Stromal cell of bone marrow (primary cell): ENCODE measurements at places on chromosomes 2 and 18.

GRCh38 chr2:38557981-38558380 is 44.7 kb downstream of the HNRNPLL start:
- no peak for DNase-seq

DNA sequence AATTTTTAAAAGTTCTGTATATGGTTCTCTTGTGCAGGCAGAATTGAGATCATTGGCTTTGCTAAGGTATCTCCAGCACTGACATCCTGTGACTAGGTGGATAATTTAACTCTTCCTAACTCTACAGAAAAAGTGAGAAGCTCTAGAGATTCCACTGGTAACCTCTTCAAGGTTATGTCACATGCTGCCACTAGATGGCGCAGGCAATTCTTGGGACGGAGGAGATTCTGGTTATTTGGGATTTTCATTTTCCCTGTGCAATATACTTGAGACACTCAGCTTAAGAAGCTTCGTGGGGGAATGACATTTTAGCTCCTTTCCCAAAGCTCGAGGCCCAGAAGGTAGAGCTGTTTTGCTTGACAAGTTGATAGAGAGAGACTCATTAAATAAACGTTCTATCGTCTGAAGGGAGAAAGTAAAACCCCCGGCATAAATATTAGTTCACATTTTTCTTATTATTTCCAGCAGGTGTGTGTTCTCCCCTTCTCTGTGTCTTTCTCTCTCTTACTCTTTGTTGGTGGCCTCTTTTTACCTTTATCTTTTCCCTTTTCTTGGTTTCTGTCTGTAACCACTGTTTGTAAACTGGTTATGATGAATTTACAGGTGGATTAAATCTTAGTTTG is 26.6 kb upstream of the LANCL1 start:
- peak; percentile 39 for DNase-seq

DNA sequence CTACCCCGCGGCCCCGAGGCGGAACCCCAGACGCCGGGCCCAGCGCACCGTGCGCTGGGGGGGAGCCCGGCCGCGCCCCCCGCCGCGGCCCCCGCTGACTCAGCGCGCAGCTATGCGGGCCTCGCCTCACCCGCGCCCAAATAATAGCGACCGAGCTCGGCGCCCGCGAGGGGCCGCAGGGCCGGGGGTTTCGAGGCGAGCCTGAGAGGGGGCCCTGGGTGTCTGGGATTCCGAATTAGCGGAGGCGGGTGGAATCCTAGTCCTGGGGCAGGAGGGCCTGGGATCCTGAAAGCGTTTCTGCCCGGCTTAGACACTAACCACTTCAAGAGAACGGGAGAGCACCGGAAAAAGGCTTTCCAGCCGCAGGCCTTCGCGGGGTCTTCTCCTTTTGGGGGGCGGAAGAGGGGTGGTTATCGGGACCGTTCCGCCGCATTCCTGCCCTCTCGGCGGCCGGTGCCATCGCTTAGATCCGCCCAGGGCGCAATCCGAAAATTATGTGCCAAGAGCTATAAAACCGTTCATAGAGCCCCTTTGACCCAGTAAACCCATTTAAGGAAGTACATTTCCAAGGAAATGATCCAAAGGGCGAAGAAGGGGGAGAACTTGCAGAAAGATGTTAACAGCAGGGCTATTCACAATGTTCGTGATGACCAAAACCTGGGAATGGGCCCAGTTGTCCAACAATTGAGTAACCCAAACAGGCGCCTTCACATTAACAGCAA is 681 bp upstream of the ROCK2 start:
- peak; percentile 79 for DNase-seq

- DNase-seq: no peak
Measured at GRCh38 chr2:43898838-43899346, 60.1 kb downstream of the ABCG8 start.

DNA sequence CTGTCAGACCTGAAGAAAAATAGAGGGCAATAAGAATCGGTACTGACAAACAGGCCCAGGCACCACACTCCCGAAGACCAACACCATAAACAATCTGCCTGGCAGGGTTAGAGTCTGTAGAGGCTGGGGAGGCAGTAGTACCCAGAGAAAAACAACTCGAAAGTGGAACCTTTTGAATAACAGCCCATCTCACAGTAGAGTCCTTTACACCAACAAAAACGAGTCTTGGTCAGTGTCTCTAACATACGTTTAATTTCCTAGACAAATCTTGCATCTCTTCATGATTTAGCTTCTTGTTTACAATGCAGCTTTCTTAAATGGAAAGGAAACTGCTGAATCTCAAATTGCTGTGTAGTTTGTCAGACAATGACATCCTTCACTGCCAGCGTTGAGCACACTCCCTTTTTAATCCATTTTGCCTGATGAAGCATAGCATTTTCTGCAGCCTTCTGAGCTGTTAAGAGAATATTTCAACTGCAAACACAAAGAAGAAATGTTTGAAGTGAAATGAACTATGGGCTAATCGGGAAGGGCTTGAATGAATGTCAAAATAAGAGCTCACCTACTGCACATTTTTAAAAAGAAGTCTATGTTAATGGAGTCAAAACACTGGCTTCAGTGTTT is 73.1 kb upstream of the DSG1 start:
- no peak for DNase-seq
